Mesenteric fat pad (tissue), 1 donor: ENCODE measurements at places on chromosomes 5 and 9. TPM values are rescaled to one million over a fixed set of nuclear protein-coding genes. Genes with fewer than 3 reads are reported as not detected.

The SLC6A18 gene
- not detected for total RNA-seq

The STPG3 gene
- total RNA-seq, result not detected

The SPINK6 gene
- not detected for total RNA-seq

The FRRS1L gene
- 0.32 TPM for total RNA-seq

The UNC5A gene
- 0.29 TPM for total RNA-seq

The ANKRD34B gene
- 0.10 TPM for total RNA-seq

The NSD1 gene
- 74.6 TPM for total RNA-seq

The TJP2 gene
- 105 TPM for total RNA-seq

The OMD gene
- 2.6 TPM for total RNA-seq

The WHRN gene
- 5.5 TPM for total RNA-seq

The GPR21 gene
- total RNA-seq, result 2.0 TPM

The ABO gene
- 2.3 TPM for total RNA-seq

The LVRN gene
- 15.9 TPM for total RNA-seq

The PTAR1 gene
- total RNA-seq, result 51.6 TPM

The ANKRD31 gene
- 0.13 TPM for total RNA-seq

The ATP10B gene
- 0.42 TPM for total RNA-seq

The FAXDC2 gene
- total RNA-seq, result 13.2 TPM

The NEUROG1 gene
- total RNA-seq, result not detected

The RPP25L gene
- 14.8 TPM for total RNA-seq

The ADAMTS16 gene
- 1.8 TPM for total RNA-seq

The PCA3 gene
- not detected for total RNA-seq

The OTULINL gene
- 16.7 TPM for total RNA-seq
